CD8-positive, alpha-beta memory T cell (primary cell): ENCODE measurements at places on chromosomes 2 and 18. TPM values are rescaled to one million over a fixed set of nuclear protein-coding genes. Genes with fewer than 3 reads are reported as not detected.
A peak's percentile ranks its signal among the peaks of the same experiment; 100 is the strongest.

Gene FOXI3
- total RNA-seq: not detected

Gene GTF2A1L
- total RNA-seq: not detected

Gene PER2
- 12.9 TPM for total RNA-seq

Gene IL1RL2
- 0.33 TPM for total RNA-seq

DNA sequence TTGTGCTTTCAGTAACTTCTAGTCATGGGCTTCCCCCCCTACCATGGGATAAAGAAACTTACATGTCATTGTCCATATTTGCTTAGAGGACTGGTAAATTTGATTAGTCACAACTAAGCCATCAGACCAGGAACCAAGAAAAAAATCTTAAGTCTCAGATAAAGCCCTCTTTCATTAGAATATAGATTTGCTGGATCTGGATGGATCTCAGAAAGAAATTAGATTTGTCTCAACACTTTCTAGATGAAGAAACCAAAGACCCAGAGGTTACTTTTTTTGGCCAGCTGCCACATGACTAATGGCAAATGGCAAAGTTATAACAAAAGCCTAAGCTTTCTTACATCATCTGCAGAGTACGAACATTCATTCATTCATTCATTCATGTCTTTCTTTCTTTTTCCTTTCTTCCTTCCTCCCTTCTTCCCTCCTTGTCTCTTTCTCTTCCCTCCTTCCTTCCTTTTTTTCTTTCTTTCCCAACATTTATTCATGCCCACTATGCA, 60.2 kb downstream of the CDCA7 start:
- DNase-seq: no peak

- DNase-seq: no peak
Measured at GRCh38 chr2:37975808-37976207, 50.7 kb downstream of the RMDN2 start.

DNA sequence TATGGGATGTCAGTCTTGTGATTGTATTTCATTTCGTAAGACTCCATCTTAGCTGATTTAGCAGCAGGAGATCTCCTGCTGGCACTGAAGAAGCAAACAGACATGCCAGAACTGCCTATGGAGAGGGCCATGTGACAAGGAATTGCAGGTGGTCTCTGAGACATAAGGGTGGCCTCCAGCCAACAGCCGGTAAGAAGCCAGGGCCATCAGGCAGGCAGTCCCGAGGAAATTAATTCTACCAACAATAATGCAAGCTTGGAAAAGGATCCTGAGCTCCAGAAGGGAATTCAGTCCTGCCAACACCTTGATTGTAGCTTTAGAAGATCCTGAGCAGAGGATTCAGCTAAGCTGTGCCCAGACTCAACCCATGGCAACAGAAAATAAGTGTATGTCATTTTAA, 87.1 kb upstream of the DNAJC10 start:
- DNase-seq: no peak

DNA sequence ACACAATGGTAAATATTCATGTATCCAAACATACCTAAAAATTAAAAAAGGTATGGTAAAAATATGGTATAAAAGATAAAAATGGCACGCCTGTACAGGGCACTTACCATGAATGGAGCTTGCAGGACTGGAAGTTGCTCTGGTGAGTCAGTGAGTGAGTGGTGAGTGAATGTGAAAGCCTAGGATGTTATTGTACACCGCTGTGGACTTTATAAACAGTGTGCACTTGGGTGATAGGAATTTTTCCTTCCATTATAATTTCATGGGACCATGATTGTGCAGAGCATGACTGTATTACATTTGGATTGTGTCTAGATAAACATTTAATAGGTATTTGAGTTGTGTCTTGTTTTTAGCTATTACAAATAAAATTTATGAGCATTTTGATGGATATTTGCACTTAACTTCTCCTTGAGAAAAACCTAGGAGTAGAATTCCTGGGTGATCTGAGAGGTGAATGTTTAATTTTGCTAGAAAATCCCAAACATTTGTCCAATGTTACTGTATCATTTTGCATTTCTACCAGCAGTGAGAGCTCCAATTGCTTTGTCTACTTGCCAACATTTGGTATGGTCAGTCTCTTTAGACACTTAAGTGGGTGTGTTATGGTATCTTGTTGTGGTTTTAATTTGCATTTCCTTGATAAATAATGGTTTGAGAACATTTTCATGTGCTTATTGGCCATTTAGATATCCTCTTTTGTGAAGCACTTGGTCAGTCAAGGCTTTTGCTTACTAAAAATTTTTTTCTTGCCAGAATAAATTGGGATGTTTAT, 81.7 kb downstream of the BCL2L11 start:
- DNase-seq: no peak

GRCh38 chr2:78532762-78533379, 492.6 kb upstream of the REG3G start:
- DNase-seq: no peak

DNA sequence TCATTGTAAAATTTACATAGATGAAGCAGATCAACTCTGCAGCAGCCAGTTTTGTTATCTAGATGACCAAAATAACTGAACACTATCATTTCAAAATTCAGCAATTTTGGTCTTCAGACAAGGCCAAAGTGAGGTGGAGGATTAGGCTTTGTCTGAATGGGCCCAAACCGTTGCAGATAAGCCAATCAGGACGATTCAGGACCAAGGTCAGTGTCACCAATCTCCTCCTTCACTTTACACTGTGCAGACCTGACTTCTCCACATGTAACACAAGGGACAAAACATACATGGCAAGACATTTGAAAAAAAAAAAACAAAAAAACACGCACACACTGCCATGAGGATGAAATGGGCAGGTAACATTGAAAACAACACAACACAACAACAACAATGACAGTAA, 211.2 kb downstream of the NAPG start:
- DNase-seq: no peak

DNA sequence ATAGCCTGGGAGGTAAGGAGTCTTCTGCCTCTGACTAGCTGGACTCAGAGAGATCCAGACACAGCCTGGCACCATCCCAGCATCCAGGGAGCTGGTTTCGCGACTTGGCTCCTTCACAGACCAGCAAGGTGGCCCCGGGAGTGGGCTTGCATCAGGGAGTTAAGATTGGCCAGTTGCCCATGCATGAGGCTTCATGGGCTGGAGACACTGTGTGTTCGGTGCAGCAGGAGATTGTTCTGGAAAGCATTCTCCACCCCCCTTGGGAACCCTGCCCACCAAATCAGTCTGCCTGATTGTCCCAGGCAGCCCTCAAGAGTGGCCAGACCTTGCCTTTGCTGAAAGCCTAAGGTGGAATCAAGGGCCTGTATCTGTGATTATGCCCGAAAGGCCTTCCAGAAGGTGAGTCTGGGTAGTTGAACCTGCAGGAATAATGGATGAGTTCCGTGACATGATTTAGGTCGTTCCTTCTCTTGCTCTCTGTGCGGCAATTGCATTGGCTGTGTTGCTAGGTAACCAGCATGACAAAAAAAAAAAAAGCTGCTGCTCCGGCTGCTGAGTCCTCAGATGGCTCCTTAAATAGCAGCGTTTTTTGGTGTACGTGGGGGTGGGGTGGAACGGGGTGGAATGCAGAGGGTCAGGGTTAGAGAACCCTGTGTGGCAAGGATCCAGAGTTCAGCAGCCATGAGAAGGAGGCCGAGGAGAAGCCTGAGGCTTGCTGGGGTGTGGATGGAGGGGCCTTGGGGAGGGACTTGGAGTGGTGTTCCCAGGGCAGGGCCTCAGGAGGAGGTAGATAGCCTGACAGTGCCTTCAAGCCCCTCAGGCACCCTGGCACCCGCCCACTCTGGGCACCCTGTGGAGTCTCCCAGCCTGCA, 93.0 kb upstream of the MCFD2 start:
- DNase-seq: no peak

DNA sequence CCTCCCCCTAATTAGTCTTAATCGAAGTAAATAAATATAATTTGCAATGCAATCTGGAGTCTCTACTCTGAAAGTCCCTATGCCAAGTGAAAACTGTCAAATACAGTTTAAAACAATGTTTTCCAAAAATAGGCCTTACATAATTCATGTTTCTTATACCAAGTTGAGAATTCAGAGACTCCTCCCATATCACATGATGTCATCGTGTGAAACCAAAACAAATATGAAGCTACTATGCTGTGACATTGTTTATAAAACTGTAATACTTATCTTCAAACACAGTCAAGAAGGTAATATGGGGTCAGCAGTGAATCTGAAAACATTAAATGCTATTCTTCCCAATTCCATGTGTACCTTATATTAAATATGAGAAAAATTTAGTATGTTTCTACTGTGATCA, 940.2 kb upstream of the FANCL start:
- DNase-seq: no peak

GRCh38 chr2:45984896-45985473, 312.2 kb upstream of the EPAS1 start:
- no peak for DNase-seq

GRCh38 chr2:9102861-9103662, 99.6 kb upstream of the MBOAT2 start:
- DNase-seq: no peak

DNA sequence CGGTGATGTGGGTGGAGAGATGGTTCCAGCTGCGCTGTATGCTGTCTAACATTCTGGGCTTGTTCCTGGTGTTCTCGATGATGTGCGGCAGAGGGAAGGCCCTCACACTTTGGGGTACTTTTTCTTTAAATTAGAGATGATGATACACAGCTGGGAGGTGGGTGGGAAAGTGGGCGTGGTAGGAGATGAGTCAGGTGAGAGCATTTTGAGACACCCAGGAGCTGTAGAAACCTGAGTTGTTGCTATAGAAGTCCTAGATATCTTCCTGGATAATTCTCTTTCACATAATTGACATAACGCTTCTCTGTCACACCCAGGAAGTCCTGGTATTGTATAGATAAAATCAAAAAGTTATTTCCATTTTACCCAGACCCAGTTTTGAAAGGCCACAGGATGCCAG, 103.8 kb upstream of the ALKAL2 start:
- no peak for DNase-seq

DNA sequence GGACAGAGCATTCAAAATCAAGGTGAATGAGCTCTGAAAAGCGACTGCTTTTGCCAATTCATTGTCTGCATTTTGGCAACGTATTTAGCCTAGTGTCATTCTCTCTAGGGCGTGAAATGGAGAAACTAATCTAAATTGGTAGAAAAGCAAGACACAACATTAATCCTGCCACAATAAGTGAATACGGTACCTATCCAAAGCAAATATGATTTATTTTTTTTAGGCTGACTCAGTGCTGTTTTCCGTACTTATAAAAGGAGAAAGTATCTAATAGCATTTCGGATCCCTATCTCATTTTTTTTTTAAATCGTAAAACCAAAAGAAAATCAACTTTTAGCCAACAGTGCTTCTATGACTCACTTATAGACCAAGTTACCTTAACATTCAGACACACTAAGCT, 672.5 kb downstream of the LRP1B start:
- no peak for DNase-seq

DNA sequence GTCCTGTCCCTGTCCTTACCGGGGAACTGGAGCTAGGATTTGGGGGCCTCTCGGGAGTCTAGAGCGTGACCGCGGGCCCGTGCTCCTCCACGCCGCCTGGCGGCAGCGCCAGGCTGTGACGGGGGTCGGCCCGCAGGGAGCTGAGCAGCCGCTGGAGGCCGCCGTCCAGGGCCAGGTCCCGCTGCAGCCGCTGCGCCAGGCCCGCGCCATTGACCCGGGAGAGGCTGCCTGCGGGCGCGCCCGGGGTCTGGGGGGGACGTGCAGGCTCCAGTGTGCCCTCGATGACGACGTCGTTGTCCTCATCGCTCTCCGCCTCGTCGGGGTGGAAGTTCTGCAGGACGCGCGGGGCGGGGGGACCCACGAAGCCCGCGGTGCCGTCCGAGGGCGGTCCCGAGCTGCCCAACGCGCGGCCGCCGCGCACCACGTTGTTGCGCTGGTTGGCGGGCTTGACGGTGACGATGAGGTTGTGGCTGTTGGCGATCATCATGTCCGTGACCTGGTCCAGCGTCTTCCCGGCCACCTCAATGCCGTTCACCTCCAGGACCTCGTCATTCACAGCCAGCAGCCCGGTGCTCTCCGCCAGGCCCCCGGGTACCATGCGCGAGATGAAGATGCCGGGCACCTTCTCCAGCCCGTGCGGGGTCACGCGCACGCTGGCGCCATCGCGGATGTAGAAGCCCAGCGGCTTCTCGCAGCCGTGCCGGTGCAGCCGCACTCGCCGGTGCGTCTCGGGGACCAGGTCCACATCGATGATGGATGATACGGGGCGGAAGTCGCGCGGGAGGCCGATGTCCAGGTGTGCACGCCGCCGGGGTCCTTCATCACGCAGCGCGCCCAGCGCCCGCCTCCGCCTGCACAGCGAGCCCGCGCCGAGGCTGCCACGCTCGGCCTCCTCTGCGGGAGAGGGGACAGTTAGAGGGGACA, 50.9 kb downstream of the ADNP2 start:
- peak; percentile 19 for DNase-seq

- DNase-seq: peak; percentile 11
Measured at GRCh38 chr2:100964222-100964621, 37.9 kb upstream of the RPL31 start.

GRCh38 chr2:108428286-108429009, 20.6 kb upstream of the GCC2 start:
- no peak for DNase-seq

DNA sequence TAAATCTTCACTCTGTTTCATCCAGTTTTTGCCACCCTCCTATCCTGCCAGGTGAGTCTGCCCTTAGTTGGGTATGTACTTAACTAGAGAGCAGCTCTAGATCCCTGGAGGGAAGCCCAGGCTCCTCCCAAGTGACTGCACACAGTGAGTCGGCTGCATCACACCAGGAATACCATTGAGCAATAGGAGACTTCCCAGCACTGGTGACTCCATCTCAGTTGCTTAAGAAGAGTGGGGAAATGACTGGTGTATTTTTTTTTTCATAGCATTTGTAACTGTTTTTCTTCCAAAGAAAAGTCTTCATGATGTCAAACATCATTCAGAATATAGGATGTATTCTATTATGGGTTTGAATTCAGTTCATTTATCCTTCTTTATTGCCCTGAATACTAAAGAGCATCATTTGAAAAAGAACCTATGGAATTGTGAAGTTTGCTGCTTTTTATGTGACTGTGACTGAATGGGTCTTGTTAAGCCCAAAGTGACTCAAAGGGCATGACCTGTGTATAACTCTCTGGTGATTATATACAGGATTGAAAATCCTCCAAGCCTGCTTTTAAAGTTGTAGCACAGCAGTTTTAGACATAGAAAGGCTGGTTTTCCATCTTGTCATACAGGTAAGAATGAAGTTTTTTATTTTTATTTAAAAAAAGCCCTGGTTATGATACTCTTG, 84.3 kb downstream of the MAP3K20 start:
- DNase-seq: no peak

DNA sequence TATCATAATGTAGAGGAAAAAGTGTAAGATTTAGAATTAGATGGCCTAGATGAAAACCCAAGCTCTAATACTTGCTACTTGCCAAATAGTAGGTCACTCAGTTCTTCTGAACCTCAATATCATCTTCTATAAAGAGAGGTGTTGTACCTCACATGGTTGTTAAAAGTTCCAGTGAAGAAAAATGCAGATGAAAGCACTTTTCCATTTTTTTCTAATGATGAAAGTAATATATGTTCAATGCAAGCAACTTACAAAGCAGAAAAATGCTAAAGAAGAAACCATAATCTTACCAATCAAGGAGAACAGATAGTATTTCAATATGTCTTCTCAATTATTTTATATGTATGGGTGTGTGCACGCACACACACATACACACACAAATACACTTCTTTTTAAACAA, 52.7 kb upstream of the TMEM17 start:
- no peak for DNase-seq
